ENCODE measurements at places on chromosomes 3 and 15. TPM values are rescaled to one million over a fixed set of nuclear protein-coding genes. Genes with fewer than 3 reads are reported as not detected.

DNA sequence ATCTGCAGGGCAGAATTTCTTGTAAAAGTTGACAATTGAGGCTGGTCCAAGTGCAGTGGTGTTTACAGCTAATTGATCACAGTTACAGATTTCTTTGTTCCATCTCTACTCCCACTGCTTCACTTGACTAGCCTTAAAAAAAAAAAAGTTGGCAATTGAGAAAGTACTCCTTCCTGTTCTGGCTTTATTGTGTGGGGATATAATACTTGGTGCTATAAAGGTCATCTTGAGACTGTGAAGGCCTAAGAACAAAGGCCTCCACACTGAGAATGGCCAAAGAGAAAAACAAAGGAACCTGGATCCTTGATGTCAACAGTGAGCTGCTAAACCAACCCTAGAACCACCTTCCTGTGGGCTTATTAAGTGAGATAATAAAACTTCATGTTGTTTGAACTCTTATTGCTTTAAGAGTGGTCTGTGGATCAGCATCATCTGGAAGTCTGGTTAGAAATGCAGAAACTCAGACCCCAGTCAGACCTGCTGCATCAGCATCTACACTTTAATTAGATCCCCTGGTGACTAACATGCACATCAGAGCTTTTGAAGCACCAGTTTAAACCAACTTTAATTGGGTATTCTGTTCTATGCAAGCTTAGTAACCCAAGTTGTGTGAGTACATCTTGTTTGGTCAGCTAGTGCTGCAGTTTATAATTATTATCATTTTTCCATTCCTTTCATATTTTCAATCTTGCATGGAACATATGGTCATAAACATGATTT is 55.2 kb downstream of the TMOD3 start:
- no peak for DNase-seq

- DNase-seq: no peak
Measured at GRCh38 chr3:53035825-53036619, 9.9 kb downstream of the SFMBT1 start.

- DNase-seq: no peak
Measured at GRCh38 chr15:92306663-92307062, 87.0 kb upstream of the ST8SIA2 start.

Gene HTR3D
- not detected for total RNA-seq

- DNase-seq: peak; percentile 48
Measured at GRCh38 chr3:58994746-58995330, 55.0 kb downstream of the CFAP20DC start.

- DNase-seq: no peak
Measured at GRCh38 chr15:69496001-69496400, 43.4 kb downstream of the RPLP1 start.

- no peak for DNase-seq
Measured at GRCh38 chr15:68556139-68556990, 22.4 kb upstream of the CORO2B start.

Gene CISH
- 0.23 TPM for total RNA-seq

DNA sequence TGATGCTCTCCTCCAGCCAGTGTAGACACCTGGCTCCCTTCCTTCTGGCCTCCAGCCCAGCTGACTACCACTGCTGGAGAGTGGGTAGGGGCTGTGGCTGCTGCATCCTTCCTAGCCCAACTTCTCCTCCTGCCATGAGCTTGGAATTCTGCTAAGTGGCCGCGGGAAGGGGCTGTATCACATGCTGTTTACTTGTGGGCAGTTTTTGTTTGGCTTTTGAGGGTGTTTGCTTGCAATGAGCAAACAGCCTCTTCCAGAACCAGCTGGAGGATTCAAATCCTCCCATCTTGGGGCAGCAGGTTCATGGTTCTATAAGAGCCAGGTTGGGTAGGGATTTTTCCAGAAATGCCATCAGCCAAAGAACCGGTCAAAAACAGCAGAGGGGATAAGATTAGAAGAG is 9.0 kb downstream of the GASK1A start:
- DNase-seq: no peak

GRCh38 chr15:57735431-57735830 is 28.9 kb downstream of the POLR2M start:
- DNase-seq: no peak

Measured in H4 (cell line).